Tibial nerve (tissue), 4 donors: ENCODE measurements at places on chromosomes 2 and 18.

- H3K4me3 ChIP-seq, result no peak overlapping the region
- H3K27ac ChIP-seq, result no peak overlapping the region
- no peaks in the 10 kb centered on the region for H3K27me3 ChIP-seq
- no peak for DNase-seq
- H3K36me3 ChIP-seq, result no peaks in the 10 kb centered on the region
- H3K4me1 ChIP-seq, result no peaks in the 10 kb centered on the region
Measured at GRCh38 chr2:135208016-135208415, 155.9 kb downstream of the RAB3GAP1 start.

DNA sequence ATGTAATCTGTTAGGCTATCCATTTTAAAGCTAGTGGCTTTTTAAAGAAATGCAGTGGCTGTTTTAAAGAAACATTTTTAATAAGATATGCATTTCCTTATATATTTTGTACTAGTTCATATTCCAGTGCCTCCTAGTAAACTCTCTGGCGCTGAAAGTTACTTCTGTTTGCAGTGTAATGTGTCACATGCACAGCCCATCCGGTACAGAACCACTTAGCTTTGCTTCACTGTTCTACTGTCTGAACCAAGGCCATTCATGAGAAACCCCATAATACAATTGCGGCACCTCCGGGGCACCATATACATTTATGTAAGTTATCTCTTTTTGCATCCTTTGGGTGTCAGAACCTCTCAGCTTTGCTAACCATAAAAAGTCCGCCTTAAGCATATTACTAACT lies 114.6 kb upstream of the KCTD1 start:
- no peaks in the 10 kb centered on the region for H3K36me3 ChIP-seq
- DNase-seq, result no peak
- no peaks in the 10 kb centered on the region for H3K27me3 ChIP-seq
- H3K4me1 ChIP-seq, result no peaks in the 10 kb centered on the region
- no peak overlapping the region for H3K4me3 ChIP-seq
- H3K27ac ChIP-seq, result no peak overlapping the region

DNA sequence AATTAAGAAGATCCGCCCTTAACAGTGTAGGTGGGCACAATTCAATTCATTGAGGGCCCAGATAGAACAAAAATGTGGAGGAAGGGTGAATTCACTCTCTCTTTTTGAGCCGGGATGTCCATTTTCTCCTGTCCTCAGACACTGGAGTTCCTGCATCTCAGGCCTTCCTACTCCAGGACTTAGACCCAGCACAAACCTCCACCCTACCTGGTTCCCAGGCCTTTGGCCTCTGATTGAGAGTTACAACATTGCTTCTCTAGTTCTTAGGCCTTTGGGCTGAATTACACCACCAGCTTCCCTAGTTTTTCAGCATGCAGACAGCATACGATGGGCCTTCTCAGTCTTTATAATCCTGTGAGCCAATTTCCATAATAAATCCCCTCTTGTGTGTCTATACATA lies 87.8 kb upstream of the TMEM17 start:
- H3K27me3 ChIP-seq, result no peaks in the 10 kb centered on the region
- H3K4me3 ChIP-seq, result no peak overlapping the region
- H3K36me3 ChIP-seq, result no peaks in the 10 kb centered on the region

- H3K4me3 ChIP-seq, result no peak overlapping the region
- H3K4me1 ChIP-seq, result no peaks in the 10 kb centered on the region
- no peaks in the 10 kb centered on the region for H3K36me3 ChIP-seq
Measured at GRCh38 chr2:140454717-140455116, 1674.5 kb upstream of the NXPH2 start.

GRCh38 chr2:144996225-144996795 lies 476.4 kb upstream of the ZEB2 start:
- no peaks in the 10 kb centered on the region for H3K27me3 ChIP-seq
- no peaks in the 10 kb centered on the region for H3K36me3 ChIP-seq
- H3K4me1 ChIP-seq, result no peaks in the 10 kb centered on the region
- DNase-seq, result no peak

DNA sequence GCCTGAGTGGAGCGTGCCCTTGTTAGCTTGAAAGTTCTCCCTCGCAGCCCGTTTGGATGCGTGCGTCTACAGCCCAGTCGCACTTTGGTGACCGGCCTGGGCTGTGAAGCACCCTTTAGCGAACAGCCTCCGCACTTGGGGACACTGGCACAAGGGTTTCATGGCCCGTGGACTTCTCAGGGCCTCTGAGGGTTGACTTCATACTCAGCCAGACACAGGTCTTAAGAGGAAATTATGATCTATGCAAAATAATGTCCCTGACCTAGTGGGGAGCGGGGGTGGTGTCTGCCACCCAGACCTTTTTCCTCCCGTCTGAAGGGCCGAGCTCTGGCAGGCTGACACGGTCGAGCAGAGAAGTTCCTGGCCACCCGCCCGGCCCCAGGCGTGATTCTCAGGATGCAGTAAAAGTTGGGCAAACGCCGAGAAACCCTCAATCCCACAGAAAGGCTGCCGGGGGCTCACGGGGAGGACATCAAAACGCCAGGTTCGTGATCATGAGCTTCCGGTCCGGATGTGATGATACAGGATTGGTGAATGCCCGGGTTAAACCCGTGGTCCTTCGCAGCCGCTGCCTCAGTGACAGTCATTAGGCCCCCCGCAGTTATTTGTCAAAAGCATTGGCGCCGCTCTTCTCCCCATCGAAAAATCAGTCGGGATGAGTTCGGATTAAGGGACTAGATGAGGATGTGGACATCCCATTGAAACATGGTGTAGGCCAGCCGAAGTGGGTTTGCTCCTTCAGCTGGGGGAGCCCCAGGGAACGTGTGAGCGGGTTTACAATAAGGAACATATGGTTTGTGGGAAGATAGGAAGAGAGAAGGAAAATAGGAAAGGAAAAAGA lies 3.6 kb upstream of the PAX3 start:
- H3K27ac ChIP-seq, result no peak overlapping the region
- no peak overlapping the region for H3K4me3 ChIP-seq
- H3K27me3 ChIP-seq, result peaks cover 100% of the 10 kb centered on the region
- no peaks in the 10 kb centered on the region for H3K4me1 ChIP-seq

GRCh38 chr2:182941919-182942318 lies 75.5 kb upstream of the FRZB start:
- no peaks in the 10 kb centered on the region for H3K4me1 ChIP-seq
- DNase-seq, result no peak

GRCh38 chr18:59699750-59700534 lies 2.7 kb upstream of the CCBE1 start:
- peaks cover 14% of the 10 kb centered on the region for H3K4me1 ChIP-seq
- no peaks in the 10 kb centered on the region for H3K27me3 ChIP-seq
- H3K4me3 ChIP-seq, result no peak overlapping the region
- no peak overlapping the region for H3K27ac ChIP-seq
- no peaks in the 10 kb centered on the region for H3K36me3 ChIP-seq

DNA sequence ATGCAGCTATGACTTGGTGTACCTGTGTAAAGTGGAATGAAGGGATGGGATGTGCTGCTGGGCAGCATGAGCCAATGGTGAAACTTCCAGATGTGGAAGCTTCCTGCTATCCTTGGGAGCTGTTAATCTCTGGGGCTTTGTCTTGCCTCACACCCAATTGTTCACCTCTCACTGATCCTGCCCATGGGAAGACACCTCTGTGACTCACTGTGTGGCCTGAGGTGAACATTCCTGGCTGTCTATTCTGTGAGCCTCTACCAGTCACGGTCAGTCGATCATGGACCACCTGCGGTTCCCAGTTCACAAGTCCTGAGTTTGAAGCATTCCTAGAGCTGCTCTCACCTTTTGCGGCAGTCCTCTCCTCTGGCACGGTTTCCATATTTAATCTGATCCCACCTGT lies 12.1 kb downstream of the NEURL3 start:
- no peaks in the 10 kb centered on the region for H3K4me1 ChIP-seq
- no peak overlapping the region for H3K4me3 ChIP-seq
- H3K27ac ChIP-seq, result no peak overlapping the region
- no peaks in the 10 kb centered on the region for H3K36me3 ChIP-seq
- no peak for DNase-seq

DNA sequence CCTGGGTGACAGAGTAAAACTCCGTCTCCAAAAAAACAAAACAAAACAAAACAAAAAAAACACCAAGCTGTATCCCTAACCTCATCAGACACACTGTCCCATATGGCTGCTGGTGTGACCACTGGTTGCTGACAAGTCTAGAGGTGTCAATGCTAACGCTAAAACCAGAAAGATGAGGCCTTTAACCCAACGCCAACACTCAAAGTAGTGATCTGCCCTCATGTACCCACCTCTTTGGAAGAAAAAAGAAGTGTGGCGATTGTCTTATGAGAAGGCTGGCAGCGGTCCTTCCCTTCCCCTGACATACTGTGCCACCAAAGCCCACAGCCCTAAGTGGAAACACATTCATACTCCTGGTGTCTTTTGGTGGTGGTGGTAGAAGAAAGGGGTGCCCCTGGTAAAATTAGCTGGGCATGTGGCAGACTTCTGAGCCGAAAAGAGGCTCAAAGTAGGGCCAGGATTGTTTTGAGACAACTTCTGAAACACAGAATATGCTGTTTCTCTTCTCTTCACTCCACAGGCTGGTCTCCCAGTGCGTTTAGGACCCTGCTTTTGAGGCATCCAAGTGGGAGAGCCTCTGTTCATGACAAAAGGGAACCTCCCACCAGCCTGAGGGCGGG lies 9.8 kb downstream of the SERTAD2 start:
- DNase-seq, result no peak
- H3K27ac ChIP-seq, result peak overlapping the region; percentile 81
- H3K4me1 ChIP-seq, result peaks cover 47% of the 10 kb centered on the region
- H3K27me3 ChIP-seq, result no peaks in the 10 kb centered on the region
- peak overlapping the region; percentile 40 for H3K4me3 ChIP-seq

DNA sequence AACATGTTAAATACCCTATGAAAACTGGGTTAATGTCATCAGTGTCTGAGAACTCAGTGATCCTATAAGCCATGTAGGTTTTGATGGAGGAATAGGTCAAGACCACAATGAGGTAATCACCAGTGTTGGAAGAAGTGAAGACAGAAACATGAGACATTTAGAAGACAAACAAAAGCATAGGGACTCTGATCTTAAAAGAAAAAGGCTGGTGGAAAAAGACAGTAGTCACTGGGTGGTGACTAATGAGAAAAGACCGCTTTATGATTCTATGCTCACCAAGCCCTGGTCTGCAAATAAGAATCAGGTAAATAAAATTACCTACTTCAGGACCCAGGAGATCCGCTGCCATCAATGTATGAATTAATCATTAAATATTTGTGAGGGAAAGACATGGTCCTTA lies 271.9 kb downstream of the GPD2 start:
- no peak for DNase-seq
- no peak overlapping the region for H3K27ac ChIP-seq
- no peaks in the 10 kb centered on the region for H3K27me3 ChIP-seq
- H3K36me3 ChIP-seq, result no peaks in the 10 kb centered on the region

DNA sequence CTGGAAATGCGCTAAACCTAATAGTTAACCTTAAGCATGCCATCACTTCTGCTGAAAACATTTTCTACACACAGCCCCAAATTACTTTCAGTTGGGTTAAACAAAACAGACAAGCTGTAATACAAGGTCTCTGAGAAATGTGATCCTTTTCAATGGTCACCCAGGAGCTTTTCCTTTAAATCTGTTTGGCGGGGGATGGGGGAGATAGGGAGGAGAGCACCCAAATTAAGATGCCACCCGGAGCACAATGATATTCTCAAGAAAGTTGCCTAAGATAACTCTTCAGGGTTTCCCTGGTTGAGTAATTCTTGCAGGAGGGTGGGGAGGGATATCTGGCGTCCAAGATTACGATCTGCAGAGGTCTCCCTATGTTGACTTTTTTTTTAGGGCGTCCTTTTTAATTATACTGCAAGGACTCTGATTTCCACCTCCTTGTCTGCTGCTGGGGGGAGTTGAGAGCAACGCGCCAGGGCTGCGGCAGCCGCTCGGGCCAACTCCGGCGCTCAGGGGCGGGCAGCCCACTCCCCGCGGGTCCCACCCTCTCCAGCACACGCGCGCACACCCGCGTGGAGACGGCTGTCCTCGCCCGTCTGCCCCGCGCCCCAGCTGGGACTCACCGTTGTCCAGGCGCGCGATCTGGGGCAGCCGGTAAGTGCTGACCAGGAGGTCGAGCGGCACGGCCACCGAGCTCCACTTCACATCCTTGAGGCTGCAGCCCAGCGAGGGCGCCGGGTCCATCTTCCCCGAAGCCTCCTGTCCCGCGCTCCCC lies 807 bp downstream of the GAREM1 start:
- no peaks in the 10 kb centered on the region for H3K27me3 ChIP-seq
- no peak for DNase-seq
- peaks cover 38% of the 10 kb centered on the region for H3K4me1 ChIP-seq
- H3K27ac ChIP-seq, result peak overlapping the region; percentile 94
- peak overlapping the region; percentile 79 for H3K4me3 ChIP-seq

DNA sequence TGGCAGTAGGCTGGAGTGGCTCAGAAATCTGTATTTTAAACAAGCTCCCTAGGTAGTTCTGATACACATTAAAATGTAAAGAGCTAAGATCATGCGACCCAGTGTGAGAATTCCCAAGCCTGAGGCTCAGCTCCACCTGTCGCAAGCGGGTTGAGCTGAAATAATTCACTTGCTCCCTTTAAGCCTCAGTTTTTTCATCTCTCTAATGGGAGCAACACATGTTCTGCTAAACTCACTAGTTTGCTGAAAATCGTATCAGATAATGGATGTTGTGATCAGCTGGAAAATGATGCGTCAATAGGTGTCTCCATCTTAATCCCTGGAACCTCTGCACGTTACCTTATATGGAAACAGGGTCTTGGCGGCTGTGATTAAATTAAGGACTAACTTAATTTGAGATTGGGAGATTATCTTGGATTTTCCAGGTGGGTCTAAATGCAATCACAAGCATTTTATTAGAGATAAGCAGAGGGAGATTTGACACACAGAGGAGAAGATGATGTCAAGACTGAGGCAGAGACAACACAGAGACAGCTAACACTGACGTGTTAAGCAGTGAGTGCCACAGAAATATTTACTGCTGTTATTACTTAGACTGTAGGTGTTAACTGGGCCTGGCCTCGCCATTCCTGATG lies 53.0 kb downstream of the POMC start:
- no peak for DNase-seq
- H3K4me1 ChIP-seq, result no peaks in the 10 kb centered on the region
- H3K36me3 ChIP-seq, result no peaks in the 10 kb centered on the region
- no peaks in the 10 kb centered on the region for H3K27me3 ChIP-seq
- H3K27ac ChIP-seq, result no peak overlapping the region
